Aorta (tissue), 5 donors: ENCODE measurements at places on chromosomes 7 and 10. TPM values are rescaled to one million over a fixed set of nuclear protein-coding genes. Genes with fewer than 3 reads are reported as not detected.

The CNTNAP2 gene
- total RNA-seq = not detected

DNA sequence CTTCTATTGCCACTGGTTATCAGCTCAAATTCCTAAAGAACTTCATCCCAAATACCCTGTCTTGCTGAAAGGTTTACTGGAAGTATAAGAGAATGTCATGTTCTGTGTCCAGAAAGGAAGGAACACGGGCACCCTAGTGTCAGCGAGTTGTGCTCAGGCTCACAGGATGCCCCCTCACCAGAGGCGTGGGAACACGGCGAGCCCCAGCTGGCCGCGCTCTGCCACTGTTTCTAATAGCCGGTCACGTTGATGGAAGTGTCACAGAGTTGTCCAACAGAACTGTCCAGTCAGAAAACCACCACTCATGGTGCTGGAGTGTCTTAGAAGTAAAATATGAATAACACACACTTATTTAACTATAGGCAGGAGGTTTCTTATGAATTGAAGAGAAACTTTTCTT is 72.8 kb downstream of the FIGNL1 start:
- H3K4me1 ChIP-seq = no peaks in the 10 kb centered on the region
- no peak overlapping the region for H3K4me3 ChIP-seq
- H3K27me3 ChIP-seq = no peaks in the 10 kb centered on the region
- H3K27ac ChIP-seq = no peak overlapping the region
- no peaks in the 10 kb centered on the region for H3K36me3 ChIP-seq

- H3K36me3 ChIP-seq = no peaks in the 10 kb centered on the region
- H3K27ac ChIP-seq = no peak overlapping the region
- H3K4me1 ChIP-seq = no peaks in the 10 kb centered on the region
These were observed 25.3 kb upstream of the SMIM30 start for GRCh38 chr7:113143486-113144257.

GRCh38 chr7:131497454-131497853 is 59.0 kb downstream of the PODXL start:
- H3K27ac ChIP-seq = no peak overlapping the region
- no peaks in the 10 kb centered on the region for H3K4me1 ChIP-seq

DNA sequence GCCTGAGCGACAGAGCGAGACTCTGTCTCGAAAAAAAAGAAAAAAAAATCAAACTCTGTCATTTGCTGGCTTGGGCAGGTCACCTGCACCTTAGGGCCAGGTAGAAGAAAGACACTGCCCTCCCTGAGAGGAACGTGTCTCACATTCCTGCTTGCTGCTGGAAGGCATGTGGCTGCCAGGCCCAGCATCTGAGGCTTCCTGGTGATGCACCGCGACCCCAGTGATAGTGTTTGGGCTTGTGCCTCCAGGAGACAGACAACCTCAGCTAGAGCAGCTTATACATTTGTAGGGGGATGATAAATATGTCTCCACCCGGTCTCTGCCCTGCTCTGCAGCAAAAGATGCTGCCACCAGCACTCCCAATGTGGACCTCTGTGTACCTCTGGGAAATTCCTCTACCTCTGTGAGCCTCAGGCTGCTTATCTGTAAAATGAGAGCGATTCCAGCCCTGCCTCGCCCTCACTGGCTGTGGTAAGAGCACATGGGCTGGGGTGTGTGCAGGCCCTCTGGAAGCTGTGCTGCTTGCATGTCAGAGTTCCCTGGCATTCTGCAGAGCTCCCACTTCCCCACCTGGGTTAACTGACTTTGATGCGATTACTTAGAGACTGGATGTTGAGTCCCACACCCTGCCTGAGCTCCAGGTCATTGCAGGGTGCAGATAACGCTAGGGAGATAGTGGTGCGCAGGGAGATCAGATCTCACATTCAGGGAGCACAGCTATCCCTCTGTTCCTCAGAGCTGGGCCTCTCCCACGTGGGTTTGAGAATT is 19.9 kb downstream of the SLC29A3 start:
- H3K4me3 ChIP-seq = no peak overlapping the region
- no peaks in the 10 kb centered on the region for H3K27me3 ChIP-seq
- no peak overlapping the region for H3K27ac ChIP-seq
- DNase-seq = no peak

- H3K27ac ChIP-seq = no peak overlapping the region
- no peak for DNase-seq
- no peaks in the 10 kb centered on the region for H3K27me3 ChIP-seq
- H3K4me3 ChIP-seq = no peak overlapping the region
These were observed 32.4 kb upstream of the MTPN start for GRCh38 chr7:136009488-136010079.

DNA sequence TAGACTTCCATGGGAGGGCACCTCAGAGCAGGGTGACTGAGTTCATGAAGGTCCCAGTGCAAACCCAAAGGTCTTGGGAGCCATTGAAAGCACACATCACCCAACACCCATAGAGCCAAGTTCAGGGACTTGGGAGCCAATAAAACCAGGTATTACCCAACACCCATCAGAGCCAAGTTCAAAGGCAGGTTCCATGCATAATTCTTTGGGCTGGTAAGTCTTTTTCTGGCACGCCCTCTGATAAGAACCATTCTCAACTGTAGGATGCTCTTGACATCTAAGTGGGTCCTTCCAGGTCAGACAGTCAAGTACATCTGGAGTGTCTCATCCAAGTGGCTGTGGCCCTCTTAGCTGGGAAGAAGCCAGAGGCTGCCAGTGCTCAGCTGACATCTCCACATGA is 63.2 kb downstream of the EBF3 start:
- H3K27ac ChIP-seq = no peak overlapping the region
- no peaks in the 10 kb centered on the region for H3K27me3 ChIP-seq
- no peaks in the 10 kb centered on the region for H3K4me1 ChIP-seq
- H3K4me3 ChIP-seq = no peak overlapping the region
- no peaks in the 10 kb centered on the region for H3K36me3 ChIP-seq
